ENCODE measurements at places on chromosomes 5 and 9.
A peak's percentile ranks its signal among the peaks of the same experiment; 100 is the strongest.

- no peak for DNase-seq
Observed at GRCh38 chr5:30040488-30041118, 1152.9 kb upstream of the CDH6 start.

- no peak for DNase-seq
Observed at GRCh38 chr9:91678807-91679580, 255.4 kb upstream of the NFIL3 start.

- DNase-seq, result no peak
Observed at GRCh38 chr5:2563046-2563445, 188.4 kb downstream of the IRX2 start.

DNA sequence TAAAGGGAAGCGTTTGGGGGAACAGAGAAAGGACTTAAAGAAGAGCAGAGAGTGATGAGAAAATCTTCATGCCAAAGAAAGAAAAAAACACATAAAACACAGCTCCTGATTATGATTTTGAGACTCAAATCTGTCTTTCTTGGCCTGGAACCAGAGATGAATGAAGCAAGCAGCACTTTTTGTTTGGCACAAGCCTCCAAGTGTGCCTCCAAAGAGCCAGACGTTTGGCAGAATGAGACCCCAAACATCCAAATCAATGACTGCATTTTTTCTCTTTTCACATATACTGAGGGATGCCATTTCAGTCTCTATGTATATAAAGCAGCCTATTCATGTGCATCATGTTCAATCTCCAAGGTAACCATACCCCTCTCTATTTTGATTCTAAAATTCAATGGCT lies 424.2 kb downstream of the TUSC1 start:
- DNase-seq, result no peak

- DNase-seq, result peak; percentile 54
Observed at GRCh38 chr5:42889311-42889933, 77.7 kb upstream of the SELENOP start.

GRCh38 chr9:36189976-36190375 lies 745 bp upstream of the CLTA start:
- no peak for DNase-seq

DNA sequence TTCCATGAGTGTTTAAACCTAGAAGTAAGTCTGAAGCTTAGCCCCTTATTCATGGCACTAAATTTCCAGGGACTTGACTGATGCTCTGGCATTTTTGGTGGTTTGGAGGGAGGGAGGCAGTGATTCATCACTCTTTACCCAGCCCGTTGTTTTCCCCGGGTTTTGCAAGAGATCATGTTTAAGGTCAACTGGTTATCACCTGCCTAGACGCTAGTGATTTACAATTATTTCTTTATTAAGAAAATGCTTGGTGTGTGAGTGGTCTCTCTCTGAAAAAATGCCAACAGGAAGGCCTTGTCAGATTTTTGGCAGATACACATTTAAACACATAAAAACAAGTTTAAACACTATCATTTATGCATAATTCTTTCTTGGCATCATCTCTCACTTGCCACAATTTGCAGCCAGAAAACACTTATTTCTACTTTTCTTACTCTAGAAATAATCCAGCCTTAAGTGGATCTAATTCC lies 737.9 kb upstream of the ZNF608 start:
- DNase-seq, result no peak

DNA sequence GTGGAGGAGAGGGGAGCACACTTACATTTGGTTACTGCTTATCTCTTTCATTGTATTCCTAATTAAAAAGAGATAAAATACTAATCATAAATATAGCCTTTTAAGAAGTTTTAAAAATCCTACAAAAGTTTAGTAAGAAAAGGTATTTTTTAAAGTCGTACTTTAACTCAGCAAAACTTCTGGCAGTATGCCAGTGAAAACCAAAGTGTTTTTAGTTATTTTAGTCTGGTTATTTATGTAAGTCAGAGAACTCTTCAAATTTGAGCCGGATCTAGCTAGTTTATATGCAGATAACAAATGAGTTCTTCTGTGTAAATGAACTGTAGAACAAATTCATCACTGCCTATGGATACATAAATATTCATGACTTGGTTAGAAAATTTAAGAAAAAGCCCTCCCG lies 36.5 kb upstream of the ANKDD1B start:
- no peak for DNase-seq

DNA sequence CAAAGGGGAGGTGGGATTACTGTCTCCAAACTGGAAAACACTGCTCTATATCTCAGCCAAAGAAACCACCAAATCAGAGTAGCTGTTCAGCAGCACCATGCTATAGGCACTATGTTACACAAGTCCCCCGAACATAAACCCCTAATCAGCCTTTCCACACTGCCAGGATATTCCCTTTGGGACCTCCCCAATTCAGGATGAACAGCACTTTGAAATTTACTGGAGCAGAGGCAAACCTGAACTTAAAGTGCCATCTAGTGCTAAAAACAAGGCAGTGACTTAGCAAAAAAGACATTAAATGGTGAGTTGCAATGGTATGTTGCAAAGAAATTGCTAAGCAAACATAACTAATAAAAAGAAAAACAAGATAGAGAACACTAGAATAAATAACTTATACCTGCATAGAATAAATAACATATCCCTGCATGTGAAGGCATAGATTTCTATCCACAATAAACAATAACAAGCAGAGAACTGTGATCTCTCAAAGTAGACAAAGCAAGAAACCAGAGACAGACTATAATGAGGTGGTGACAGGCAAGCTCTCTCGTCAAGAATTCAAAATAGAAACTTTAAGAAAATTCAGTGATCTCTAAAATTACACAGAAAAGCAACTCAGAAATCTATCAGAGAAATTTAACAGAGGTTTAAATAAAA lies 584.4 kb upstream of the ACO1 start:
- DNase-seq, result no peak
